ENCODE measurements at places on chromosomes 7 and 10.

DNA sequence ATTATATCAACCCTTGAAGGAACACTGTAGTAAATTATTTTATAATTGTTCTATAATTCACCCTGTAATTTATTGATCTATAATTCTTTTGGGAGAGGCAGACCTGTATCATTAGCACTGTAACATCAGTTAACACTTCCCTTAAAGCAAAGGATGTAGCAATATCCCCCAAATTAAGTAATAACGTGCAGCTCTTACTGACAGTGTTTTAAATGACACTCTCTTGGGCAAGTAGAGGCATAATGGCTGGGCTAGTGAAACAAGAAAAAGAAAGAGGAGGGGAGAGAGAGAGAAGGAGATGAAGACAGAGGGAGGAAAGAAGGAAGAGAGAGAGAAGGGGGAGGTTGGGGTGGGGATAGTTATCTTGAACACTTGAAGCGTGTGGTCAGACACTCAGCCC, 161.0 kb upstream of the RNF32 start:
- no peak for DNase-seq

- no peak for DNase-seq
Measured at GRCh38 chr7:82972135-82972534, 190.5 kb downstream of the PCLO start.

DNA sequence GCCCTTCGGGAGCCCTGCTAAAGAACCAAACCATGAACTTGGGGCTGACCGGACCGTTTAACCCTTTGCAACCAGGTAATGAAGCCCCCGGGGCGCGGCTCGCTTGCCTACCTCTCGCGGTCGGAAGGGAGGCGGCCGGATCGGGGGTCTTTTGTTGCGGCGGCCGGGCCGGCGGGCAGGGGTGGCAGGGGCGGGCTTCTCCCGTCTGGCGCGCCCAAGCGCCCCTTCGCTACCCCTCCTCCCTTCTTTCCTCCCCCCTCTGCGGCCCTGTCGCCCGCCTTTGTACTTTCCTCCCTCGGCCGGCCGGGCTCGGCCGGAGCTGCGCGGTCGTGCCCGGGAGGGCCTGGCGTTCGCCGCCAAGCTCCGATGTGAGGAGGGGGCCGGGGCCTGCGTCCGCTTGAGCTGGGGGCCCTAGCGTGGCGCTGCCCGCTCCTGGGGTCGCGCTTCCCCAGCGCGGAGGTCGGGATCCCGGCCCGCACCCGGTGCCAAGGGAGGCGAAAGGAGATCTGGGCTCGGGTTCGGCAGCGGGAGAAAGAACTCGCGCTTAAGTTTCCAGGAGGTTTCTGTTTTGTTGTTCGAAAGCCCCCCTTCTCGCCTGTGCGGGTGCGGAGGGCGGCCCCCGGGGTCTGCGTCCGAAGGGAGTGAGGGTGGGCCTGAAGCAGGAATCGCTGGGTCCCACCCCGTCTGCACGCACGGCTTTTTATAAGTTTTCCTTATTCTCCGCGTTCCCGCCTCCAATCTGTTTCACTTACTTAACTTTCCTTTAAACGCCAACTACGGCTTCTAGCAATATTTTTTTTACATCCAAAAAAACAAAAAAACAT, 436.8 kb upstream of the GALNT17 start:
- DNase-seq, result no peak

DNA sequence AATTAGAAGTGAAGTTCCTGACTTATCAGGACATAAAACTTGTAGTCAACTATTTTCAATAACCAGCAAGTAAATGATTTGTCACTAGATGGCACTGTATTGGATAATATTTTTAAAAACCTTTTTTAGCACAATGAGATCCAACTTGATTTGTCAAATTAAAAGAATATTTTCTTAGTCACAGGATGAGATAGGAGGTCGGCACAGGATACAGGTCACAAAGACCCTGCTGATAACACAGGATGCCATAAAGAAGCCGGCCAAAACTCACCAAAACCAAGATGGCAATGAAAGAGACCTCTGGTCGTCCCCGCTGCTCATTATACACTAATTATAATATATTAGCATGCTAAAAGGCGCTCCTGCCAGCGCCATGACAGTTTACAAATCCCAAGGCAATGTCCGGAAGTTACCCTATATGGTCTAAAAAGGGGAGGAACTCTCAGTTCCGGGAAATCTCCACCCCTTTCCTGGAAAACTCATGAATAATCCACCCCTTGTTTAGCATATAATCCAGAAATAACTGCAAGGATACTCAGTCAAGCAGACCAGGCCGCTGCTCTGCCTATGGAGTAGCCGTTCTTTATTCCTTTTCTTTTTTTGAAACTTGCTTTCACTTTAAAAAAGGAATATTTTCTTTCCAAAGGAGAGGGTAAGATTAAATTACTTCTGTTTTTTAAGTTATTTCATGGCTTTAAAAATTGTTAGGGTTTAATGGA, 255.7 kb upstream of the MKLN1 start:
- DNase-seq, result no peak

DNA sequence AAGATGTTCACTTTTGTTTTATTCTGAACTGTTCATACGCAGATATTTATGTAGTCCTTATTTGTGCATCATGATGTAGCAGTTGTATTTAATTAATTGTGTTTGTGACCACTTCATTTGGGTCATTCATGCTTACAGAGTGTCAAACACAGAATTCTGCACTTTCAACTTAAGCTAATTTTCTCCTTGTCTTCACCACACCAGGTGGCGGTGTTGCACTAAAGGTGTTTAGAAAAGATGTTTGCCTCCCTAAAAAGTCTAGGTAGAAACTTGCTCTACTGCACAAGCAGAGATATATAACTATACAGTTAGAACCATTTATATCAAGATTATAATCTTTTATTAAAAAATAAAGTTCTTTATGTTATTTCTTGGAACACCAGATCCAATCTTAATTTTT, 1.3 kb upstream of the TAS2R38 start:
- DNase-seq, result no peak

All from esophagus squamous epithelium (tissue), 5 donors.